ENCODE measurements at places on chromosomes 1 and 21.

- DNase-seq: no peak
Observed at GRCh38 chr1:55426619-55427018, 211.5 kb upstream of the USP24 start.

- no peak for DNase-seq
Observed at GRCh38 chr1:239253032-239253431, 133.3 kb upstream of the CHRM3 start.

- DNase-seq: no peak
Observed at GRCh38 chr1:7857985-7858384, 5.1 kb upstream of the UTS2 start.

DNA sequence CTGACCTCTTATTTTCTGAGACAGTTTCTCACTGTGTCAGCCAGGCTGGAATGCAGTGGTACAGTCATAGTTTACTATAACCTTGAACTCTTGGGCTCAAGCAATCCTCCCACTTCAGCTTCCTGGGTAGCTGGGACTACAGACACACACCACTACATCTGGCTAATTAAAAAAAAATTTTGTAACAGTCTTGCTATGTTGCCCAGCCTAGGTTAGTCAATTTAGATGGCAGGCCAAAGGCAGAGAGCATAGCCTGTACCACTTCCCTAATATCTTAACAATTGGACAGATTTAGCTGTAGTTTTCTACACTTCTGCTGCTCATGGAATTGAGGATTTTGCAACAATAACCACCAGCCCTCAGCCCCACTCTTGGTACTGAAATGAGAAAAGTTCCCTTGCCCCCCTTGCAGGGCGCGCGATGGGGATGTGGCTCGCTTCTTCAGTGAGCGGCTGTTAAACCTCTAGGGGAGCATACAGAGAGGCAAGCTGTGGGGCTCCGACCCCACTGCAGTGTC is 34.9 kb upstream of the PTGFRN start:
- DNase-seq: no peak

- DNase-seq: no peak
Observed at GRCh38 chr21:41977034-41977950, 23.5 kb upstream of the C2CD2 start.

GRCh38 chr1:156693848-156694689 is 11.3 kb downstream of the CRABP2 start:
- no peak for DNase-seq

- DNase-seq: no peak
Observed at GRCh38 chr1:212816567-212817278, 25.0 kb downstream of the TATDN3 start.

DNA sequence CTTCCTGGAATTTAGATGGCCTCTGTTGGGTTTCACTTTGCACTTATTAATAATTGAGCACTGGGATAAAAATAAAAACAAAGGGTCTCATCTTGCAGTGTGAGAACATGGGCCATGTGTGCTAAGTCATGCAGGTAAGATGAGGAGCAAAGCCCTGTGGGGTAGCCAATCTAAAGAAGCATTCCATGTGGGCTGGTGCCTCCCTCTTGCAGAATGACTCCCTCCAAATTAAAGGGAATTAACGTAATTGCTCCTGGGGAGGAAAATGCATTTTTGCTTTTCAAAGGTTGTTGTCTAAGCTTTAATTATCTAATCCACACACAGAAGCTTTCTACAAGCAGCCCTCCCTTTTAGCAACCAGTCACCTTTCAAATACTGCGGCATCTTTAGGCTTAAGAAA is 69.8 kb downstream of the CDC14A start:
- DNase-seq: no peak

DNA sequence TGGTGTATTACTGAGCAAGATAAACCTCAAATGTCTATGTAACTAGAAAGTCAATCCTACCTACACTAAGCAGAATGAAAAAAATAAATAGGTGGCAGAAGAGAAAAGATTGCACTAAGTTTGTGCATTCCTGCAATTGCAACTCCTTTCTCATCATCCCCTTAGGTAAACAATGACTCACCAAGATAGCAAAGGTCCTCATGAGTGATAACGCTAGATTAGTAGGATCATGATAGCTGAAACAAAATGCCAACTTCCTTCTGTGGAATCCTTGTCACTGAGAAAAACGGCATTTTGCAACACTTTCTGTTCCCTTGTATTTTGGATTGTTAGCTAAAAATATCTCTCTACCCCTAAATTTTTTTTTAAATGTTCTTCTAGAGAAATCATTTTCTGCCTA is 20.0 kb upstream of the FCER1A start:
- DNase-seq: no peak

DNA sequence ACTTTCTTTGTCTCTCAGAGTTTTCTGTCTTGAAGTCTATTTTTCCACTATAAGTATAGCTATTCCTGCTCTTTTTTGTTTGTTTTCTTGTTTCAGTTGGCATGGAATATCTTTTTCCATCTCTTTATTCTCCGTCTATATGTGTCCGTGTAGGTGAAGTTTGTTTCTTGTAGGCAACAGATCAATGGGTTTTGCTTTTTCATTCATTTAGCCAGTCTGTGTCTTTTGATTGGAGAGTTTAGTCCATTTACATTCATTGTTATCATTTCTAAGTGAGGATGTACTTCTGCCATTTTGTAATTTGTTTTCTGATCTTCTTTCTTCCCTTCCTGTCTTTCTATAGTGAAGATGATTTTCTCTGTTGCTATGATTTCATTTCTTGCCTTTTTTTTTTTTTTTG is 132.5 kb upstream of the GPR52 start:
- DNase-seq: no peak

DNA sequence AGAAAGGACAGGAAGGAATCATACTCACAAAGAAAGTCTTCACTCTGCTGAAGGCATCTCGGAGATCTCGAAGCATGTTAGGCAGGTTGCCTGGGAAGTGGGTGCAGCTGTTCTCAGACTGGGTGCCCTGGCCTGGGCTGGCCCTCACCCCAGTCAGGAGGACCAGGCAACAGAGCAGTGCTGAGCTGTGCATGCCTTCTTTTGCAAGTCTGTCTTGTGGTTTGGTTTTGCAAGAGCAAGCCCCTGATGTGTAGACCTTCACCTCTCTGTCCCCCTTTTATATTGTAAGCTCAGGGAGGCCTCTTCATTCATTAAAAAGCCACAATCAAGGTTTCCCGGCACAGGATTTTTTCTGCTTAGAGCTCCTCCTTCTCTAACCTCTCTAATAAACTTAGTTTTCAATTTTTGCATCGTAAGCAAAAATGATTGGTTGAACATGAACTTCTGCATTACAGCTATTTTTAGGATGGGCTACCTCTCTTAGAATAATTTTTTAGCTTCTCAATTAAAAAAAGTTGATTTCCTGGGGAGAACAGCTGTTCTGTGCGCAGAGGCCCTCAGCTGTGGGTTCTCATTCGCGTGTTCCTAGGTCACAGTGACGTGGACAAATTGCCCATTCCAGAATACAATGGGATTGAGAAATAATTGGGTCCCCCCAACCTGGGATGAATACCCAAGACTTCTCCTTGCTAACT is at the start of gene IL10:
TSS of gene IL10 (minus strand) at position 252 of the 695 bp plus-strand sequence. CDS start at position 193, 59 bp downstream.
- no peak for DNase-seq

- peak; percentile 24 for DNase-seq
Observed at GRCh38 chr1:181179987-181180365, 91.5 kb downstream of the IER5 start.

DNA sequence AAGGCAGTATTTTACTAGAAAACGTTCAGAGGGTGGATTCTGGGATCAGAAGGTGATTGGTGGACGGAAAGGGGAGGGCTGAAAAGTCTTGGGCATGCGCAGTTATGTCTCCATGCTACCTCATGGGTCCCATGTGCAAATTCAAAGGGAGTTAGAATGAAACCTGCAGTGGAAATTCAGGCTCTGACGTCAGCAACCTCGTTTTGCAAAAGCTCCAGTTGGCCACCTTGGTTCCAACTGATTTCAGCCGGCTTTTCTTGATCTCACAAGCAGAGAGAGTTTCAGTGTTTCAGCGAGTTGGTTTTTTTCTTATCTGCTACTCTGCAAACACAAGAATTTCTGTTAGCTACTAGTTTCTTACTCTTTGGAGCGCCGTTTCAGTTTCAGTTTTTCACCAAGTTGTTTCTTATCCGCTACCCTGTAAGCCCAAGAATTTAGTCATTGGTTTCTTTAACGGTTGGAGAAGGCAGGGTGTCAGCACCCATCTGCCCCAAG is 69.8 kb upstream of the PGBD5 start:
- no peak for DNase-seq

DNA sequence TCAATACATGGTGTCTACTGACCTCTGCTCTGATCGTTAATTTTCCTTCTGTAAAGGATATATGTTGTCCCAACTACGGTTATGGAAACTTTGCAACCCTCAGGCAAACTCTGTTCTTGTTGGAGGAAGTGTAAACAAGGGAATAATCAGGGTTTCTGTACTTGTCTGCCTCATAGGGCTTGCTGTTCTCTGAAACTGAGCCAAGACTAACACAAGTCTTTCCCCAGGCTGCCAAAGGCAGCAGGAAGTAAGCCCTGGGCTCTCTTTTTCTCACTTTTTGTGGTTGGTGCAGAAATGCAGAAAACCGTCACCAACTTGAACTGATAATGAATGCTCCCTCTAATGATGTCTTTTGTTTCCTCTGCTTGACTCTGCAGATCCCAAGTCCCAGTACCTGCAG is 7.6 kb downstream of the CYP4X1 start:
- DNase-seq: no peak

- DNase-seq: no peak
Observed at GRCh38 chr1:199261328-199261727, 622.5 kb downstream of the PTPRC start.

DNA sequence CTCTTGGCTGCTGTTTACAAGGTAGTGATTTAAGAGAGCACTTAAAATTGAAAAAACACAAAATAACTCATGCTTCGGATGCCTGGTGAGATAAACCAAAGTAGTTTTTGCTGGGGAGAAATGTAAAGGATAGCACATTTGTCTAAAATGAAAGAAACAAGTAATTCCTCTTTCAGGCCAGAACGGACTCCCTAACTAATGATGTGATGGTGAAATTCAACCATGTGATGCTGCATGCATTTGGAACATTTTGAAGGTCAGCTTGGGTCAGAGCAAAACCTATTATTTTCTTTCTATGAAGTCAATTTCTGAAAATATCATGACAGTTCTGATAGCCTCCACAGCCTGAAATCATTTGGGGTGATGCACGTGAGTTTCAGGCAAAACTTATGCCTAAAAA is 27.6 kb downstream of the NMNAT2 start:
- no peak for DNase-seq

DNA sequence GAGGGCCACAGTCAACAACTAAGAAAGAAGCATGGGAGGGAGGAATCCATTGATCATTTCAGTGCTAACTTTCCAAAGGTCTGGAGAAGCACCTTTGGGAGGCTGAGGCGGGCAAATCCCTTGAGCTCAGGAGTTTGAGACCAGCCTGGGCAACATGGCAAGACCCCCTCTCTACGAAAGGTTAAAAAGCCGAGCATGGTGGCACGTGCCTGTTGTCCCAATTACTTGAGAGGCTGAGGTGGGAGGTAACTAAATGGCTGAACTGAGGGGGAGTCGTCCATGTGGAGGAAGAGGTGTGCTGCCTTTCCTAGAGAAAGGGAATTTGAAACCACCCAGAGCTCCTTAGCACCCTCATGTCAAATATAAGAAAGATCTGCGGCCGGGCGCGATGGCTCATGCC is 16.2 kb downstream of the MASP2 start:
- no peak for DNase-seq

GRCh38 chr1:102776071-102776470 is 332.3 kb downstream of the COL11A1 start:
- no peak for DNase-seq

DNA sequence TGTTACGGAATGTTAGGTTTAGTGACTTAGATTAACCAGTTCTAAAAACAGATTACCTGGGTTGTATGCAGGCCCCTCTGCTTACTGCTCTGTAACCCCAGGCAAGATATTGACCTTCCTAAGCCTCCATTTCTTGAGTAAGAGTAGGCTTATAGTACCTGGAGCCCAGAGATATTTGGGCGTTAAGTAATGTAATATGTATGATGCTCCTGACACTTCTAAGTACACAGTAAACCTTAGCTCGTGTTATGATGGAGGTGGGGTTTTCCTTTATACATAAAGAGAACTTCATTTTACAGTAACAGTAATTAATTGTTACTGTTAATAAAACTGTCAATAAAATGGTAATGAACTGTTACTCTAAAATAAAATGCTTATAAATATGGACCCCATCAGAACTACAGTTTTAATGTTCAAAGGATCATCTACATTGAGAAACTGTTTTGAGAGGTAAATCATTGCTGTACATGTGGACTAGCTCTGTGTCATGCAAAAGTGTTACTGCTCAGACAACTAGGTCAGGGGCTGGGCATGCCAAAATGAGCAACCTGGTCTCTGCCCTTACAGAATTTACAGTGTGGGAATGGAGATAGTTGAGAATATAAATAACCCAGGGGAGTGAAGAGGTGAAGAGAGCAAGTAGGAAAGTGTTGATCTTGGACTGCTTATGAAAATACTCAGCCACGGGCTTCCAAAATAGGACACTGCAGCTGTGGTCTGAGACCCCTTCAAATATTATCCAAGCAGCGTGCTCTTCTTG is 26.6 kb downstream of the LRRC8C start:
- peak; percentile 42 for DNase-seq

- DNase-seq: no peak
Observed at GRCh38 chr1:17004466-17005364, 7.0 kb downstream of the ATP13A2 start.

GRCh38 chr1:225866061-225866837 is 15.9 kb downstream of the TMEM63A start:
- DNase-seq: peak; percentile 77

GRCh38 chr21:30478004-30478403 is 2.2 kb downstream of the KRTAP19-1 start:
- DNase-seq: no peak

DNA sequence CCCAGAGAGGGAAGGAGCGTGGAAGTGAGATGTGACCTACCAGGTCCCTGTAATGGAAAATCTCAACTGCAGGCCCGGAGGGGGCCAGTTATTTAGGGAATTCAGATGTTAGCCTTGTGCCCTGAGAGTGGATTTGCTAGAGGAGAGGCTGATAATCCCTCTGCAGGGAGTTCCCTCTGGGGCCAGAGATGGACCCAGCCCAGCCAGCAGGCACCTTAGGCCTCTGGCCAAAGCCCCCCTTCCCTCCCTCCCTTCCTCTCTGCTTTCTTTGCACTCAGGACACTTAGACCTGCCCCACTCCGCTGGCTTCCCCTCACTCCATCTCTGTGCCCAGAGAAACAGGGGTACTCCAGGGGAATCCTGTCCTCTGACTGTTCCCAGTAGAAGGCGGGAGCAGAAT is 1.5 kb upstream of the ATP1A2 start:
- no peak for DNase-seq

- no peak for DNase-seq
Observed at GRCh38 chr1:18640228-18641004, 9.8 kb downstream of the PAX7 start.

DNA sequence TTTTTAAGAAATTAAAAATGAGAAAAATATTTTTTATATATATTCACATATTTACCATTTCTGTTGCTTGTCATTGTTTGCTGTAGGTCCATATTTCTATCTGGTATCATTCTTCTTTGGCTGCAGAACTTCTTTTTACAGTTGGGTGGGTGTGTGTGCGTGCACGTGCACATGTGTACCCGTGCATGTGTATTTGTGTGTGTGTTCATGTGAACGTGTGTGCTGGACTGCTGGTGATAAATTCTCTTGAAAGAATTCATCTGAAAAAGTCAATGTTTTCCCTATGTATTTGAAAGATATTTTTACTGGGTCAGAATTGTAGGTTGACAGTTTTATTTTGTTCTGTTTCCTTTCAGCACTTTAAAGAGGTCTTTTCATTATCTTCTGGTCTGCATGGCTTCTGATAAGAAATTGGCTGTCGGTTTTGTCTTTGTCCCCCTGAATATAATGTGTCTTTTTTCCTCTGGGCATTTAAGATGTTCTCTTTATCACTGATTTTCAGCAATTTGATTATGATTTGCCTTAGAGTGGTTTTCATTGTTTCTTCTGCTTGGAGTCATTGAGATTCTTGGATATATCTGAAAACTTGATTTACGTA is 34.5 kb upstream of the DPH5 start:
- no peak for DNase-seq

Measured in CD4-positive, alpha-beta T cell treated with Interleukin-6 at 100 ng/mL for 8 hours (primary cell).